ENCODE measurements at places on chromosomes 3 and 15. TPM values are rescaled to one million over a fixed set of nuclear protein-coding genes. Genes with fewer than 3 reads are reported as not detected.

Gene A4GNT
- total RNA-seq = not detected

Gene FAM227B
- total RNA-seq = 1.1 TPM

Gene CYP1A2
- not detected for total RNA-seq

Gene CCR8
- not detected for total RNA-seq

Gene ALDH1L1
- total RNA-seq = 0.25 TPM

Gene GPR149
- total RNA-seq = not detected

Gene CPNE4
- total RNA-seq = not detected

Gene IL17RB
- total RNA-seq = 0.49 TPM

Gene IGF1R
- total RNA-seq = 58.7 TPM

Gene DAZL
- not detected for total RNA-seq

Gene SENP8
- 1.1 TPM for total RNA-seq

Gene TM6SF1
- 1.4 TPM for total RNA-seq

Gene WDR93
- total RNA-seq = 0.25 TPM

Gene TUSC7
- total RNA-seq = not detected

Gene ROPN1
- not detected for total RNA-seq

Gene TRANK1
- 9.6 TPM for total RNA-seq

Gene ANKDD1A
- 0.76 TPM for total RNA-seq

Gene BHLHE40
- 113 TPM for total RNA-seq

Gene CRBN
- total RNA-seq = 18.6 TPM

Gene SOX2
- not detected for total RNA-seq

Gene APBA2
- total RNA-seq = 35.4 TPM

Gene FAM107A
- 0.13 TPM for total RNA-seq

Gene TMEM212
- not detected for total RNA-seq

Gene C3orf52
- total RNA-seq = 13.1 TPM

Gene CIDEC
- total RNA-seq = 0.13 TPM

Gene LYZL4
- not detected for total RNA-seq

Gene PCBP4
- total RNA-seq = 68.7 TPM

Gene MEGF11
- 0.38 TPM for total RNA-seq

Gene SPRED1
- 12.9 TPM for total RNA-seq

Gene ABHD5
- 12.2 TPM for total RNA-seq

Gene GNAT1
- total RNA-seq = not detected

Gene MASP1
- not detected for total RNA-seq

Gene CNTN4
- 0.81 TPM for total RNA-seq

Gene CCR3
- total RNA-seq = not detected

Measured in mesangial cell (primary cell).